Hematopoietic multipotent progenitor cell (in vitro differentiated cells): ENCODE measurements at places on chromosomes 2 and 18. TPM values are rescaled to one million over a fixed set of nuclear protein-coding genes. Genes with fewer than 3 reads are reported as not detected.
A peak's percentile ranks its signal among the peaks of the same experiment; 100 is the strongest.

DNA sequence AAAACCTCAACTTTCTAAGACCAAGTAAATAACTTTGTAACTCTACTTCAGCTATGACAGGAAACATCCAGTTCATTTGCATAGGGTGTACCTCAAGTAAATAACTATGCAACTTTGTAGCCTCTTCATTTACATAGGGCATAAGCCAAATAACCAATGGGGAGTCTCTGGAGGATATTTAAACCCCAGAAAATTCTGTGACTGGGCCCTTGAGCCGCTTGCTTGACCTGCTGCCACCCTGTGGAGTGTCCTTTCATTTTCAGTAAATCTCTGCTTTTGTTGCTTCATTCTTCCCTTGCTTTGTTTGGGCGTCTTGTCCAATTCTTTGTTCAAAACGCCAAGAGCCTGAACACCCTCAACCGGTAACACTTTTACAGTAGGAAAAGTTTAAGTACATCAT is 1112.7 kb upstream of the NRXN1 start:
- no peak for DNase-seq

The TMEM198 gene
- total RNA-seq: 0.54 TPM

DNA sequence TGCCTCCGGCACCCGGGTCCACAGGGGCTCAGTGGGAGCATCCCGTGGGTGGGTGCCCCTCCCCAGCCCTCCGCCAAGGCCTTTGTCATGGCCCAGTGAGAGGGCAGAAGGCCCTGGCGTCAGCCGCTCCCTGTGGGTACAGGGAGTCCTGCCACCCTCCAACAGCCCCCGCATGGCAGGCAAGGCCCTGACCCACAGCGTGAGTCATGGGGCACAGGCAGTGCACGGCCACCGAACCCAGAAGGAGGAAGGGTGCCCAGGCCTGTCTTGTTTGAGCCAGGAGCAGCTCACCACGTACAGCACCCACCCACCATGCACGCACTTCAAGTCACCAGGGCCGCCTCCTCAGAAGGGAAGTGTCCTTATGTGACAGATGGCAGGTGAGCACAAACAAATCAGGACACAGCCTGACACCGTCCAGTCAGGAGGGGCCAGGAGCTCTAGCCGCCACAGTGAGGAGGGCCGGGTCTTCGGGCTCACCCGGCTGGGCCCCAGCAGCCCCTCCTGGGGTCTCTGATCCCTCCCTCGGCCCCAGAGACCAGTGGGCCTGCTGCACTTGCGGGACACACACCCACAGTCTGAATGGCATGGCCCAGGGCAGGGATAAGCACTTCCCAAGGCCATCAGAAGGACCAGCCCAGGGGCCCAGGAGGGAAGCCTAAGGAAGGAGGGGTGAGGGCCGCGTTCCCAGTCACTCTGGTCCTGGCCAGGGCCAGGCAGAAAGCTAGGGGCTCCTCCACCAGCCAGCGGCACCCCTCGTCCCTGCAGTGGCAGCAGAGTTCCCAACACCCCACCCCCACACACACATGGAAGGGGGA is 25.8 kb downstream of the BIN1 start:
- DNase-seq: peak; percentile 68

DNA sequence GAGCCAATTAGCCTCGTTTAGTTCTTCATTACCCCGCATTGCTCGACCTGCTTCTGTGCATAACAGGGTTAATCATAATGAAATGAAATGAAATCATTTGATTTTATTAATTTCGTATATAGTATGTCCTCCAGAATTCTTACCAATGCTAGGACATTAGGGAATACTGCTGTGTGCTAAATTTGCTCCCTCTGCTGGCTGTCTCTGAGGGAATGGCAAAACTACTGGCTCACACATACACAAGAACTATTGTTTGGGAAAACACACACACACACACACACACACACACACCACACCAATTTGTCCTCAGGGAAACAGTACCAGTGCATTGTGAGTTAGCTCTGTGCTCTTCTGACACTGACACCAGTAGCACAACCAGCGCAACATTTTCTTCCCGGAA is 273.3 kb upstream of the TCF4 start:
- no peak for DNase-seq

The SAG gene
- total RNA-seq: under 0.01 TPM

- DNase-seq: no peak
These were observed 47.7 kb upstream of the SCG2 start for GRCh38 chr2:223649554-223650533.

GRCh38 chr2:190315273-190315672 is 4.4 kb downstream of the HIBCH start:
- DNase-seq: no peak

DNA sequence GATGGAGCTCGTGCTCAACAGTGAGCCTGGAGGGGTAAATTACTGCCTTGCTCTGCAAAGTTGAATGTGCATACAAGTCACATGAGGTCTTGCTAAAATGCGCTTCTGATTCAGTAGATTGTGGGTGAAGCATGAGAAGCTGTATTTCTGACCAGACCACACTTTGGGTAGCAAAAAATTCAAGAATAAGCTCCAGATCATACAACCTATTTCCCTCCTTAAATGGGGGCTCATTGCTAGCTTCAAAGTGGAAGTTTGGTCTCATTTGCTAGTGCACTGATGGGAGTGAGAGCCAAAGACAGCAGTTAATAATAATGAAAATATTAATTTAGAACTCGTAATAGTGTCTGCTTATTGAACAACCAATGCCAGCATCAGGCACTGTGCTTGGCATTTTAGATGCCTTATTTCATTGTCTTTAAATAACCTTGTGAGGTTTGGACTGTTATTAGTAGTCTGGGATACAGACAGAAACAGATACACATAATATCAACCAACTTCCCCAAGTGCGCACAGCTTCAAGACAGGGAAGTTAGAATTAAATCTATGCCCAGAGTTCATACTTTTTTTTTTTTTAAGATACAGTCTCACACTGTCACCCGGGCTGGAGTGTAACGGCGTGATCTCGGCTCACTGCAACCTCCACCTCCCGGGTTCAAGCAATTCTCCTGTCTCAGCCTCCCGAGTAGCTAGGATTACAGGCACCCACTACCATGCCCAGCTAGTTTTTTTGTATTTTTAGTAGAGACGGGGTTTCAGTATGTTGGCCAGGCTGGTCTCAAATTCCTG is 18.0 kb downstream of the APOB start:
- DNase-seq: no peak

- DNase-seq: no peak
These were observed 91.5 kb upstream of the LPIN2 start for GRCh38 chr18:3104190-3105054.

- DNase-seq: no peak
These were observed 87.4 kb downstream of the ROCK2 start for GRCh38 chr2:11257078-11257477.

GRCh38 chr2:74261204-74261864 is 62.9 kb downstream of the MTHFD2 start:
- DNase-seq: no peak

The NT5DC4 gene
- not detected for total RNA-seq

- no peak for DNase-seq
These were observed 136.2 kb downstream of the SLC8A1 start for GRCh38 chr2:40315683-40316082.

DNA sequence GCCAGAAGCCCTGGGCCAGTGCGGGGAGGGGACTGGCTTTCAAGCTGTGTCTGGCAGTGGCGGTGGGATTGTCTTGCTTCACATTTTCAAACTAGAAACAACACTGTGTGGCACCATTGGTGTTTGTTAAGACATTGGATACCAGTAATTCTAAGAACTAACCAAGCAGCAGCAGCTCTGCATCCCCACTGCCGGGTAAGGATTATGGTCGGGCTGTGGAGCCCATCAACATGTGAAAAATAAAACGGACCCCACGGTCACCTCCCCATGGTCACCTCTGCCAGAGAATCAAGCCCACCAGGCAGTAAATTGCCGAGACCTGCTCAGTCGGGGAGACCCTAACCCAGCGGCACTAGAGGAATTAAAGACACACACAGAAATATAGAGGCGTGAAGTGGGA is 65.3 kb downstream of the C18orf63 start:
- DNase-seq: no peak

- DNase-seq: no peak
These were observed 93.2 kb downstream of the MC4R start for GRCh38 chr18:60279391-60279790.

The AQP12A gene
- total RNA-seq: not detected

DNA sequence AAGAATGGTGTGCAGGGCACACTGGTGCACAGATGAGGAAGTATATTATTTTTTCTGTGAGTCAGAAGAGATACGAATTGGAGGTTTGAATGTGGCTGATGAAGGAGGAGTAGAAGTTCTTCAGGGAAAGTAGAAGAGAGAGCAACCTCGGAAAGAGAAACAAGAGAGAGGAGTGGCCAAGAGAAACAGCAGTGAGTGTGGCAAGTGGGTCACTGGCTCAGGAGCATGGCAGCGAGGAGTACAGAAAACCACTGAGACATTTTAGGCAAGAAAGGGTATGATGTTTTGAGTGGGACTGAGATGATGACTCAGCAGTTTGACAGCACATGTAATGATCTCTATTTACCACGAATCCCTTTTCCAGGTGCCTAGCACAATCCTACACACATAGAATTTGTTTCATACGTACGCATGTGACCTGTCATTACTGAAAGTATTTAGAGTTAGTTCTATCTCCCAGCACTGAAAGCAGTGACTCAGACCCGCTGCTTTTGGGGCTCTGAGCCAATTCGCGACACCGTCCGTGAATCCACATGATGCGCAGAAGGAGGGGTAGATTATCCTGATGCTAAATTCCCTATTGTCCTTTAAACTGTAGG is 915.4 kb downstream of the DCDC2C start:
- DNase-seq: no peak

DNA sequence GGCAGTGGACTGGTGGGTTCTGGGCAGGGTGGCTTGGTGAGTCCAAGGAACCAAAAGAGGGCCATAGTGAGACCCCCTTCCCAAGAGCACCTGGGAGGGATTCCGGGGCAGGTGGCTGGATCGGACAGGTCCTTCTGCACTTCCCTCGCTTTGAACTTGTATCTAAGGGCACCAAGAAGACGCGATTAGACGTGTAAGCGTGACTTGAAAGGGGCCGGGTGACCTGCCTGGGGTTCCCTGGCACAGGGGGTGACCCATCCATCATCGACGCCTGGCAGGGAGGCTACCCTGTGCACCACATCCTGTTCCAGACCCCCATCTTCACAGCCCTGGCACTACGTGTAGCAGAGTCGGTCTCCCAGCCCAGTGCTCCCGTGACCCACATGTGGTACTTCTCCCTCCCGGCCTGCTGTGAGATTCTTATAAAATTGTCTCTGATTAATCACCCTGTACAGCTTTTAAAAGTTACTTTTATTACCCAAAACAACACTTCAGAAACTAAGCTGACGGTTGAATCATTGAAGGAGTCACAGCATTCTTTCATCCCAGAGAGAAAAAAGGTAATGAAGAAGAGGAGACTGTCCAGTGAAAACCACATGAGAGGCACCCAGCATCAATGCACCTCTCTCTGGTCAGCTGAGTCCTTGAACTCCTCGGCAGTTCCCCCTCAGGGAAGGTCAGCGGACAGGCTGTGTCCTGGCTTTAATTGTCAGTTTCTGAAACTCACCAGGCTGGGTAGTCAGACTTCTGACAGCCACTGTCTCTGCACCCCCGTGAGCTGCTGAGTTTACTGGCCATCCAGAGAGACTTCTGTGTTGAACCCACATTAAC is 13.0 kb downstream of the SH3BP4 start:
- DNase-seq: no peak

DNA sequence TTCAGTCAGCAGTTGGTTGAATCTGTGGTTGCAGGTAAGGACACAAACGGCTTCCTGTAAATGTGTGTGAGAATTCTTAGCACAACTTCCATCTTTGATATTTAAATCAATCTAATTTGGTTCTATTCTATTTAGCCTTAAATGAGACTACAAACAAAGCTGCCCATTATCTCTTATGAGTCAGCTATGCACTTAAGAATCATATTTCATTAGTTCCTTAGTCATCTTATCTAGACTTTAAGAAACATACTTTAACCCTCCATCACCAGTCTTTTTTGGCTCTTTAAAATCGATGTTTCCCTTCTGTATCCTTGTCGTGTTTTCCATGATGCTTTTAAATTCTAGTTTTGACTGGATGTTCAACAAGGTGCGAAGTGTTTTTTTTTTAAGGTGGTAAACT is 114.4 kb upstream of the TMEM200C start:
- no peak for DNase-seq

The UNC80 gene
- total RNA-seq: under 0.01 TPM

- DNase-seq: no peak
These were observed 101.4 kb downstream of the RBMS1 start for GRCh38 chr2:160392201-160392600.

The TEKT4 gene
- not detected for total RNA-seq

The KCNS3 gene
- not detected for total RNA-seq

GRCh38 chr2:42930025-42930581 is 137.7 kb upstream of the HAAO start:
- no peak for DNase-seq

DNA sequence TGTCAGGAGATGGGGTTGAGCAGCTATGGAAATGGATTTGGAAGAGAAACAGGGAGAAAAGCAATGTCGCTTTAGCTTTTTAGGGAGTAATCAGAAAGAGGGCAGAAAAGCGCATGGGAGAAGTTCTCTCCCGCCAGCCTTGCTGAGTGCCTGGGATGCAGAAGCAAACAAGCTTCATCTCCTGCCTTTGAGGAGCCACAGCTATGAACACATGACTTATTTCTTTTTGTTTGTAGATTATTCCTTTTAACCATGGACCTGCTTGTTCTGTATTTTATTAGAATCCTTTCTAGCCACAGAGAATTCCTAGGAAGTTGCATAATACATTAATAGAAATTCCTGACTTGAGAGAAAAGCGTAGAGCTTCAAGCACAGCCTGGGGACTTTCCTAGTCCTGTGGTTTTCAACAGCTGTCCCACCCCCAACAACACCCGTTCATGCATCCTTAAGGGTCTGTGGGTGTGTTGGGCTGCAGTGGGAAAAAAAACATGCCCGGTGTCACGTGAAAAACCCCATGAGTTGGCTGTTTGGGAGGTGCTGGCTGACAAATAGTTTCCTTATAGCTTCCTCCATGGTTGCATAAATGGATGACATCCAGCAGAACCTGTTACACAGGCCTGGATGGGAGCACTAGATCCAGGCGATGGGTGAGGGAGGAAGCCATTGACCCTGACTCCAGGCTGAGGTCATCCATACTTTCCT is 14.9 kb downstream of the SLC9A4 start:
- peak; percentile 60 for DNase-seq

The SETBP1 gene
- total RNA-seq: 16.2 TPM

- no peak for DNase-seq
These were observed 2082.3 kb upstream of the CELF4 start for GRCh38 chr18:39647627-39648534.

- DNase-seq: no peak
These were observed 319 bp downstream of the ZSCAN30 start for GRCh38 chr18:35289727-35290093.

GRCh38 chr2:1739961-1740715 is 4.2 kb downstream of the PXDN start:
- no peak for DNase-seq

DNA sequence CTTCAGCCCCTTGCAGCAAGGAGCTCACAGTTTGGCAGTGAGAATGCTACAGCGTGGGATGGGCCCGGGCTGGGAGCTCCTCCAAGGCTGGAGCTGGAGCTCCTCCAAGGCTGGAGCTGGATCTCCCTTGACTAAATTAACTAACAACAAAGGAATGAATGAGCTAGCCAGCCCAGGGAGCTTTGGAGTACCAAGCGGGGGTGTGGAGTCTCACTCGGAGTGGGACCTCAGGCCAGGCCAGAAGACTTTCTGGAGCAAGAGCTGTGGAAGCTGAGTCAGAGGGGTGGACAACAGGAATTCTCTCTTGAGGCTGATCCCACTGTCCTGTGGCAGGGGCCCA is 244.7 kb upstream of the HS6ST1 start:
- DNase-seq: no peak

The ANKRD30B gene
- total RNA-seq: not detected

The LRRC30 gene
- total RNA-seq: not detected

The EGR4 gene
- 0.54 TPM for total RNA-seq

The RBMS1 gene
- 29.6 TPM for total RNA-seq

GRCh38 chr2:201806442-201807170 is at the start of gene CDK15:
Gene CDK15, plus strand, starts transcription at chr2:201806537. Its CDS starts 128 bp downstream, at chr2:201806665.
- DNase-seq: no peak
